Activated gamma-delta T cell treated with Interleukin-2 at 50 U/mL for 16 hours (primary cell): ENCODE measurements at places on chromosomes 6 and 20.

GRCh38 chr20:58998656-58999055, 8.4 kb downstream of the CTSZ start:
- no peak for DNase-seq

DNA sequence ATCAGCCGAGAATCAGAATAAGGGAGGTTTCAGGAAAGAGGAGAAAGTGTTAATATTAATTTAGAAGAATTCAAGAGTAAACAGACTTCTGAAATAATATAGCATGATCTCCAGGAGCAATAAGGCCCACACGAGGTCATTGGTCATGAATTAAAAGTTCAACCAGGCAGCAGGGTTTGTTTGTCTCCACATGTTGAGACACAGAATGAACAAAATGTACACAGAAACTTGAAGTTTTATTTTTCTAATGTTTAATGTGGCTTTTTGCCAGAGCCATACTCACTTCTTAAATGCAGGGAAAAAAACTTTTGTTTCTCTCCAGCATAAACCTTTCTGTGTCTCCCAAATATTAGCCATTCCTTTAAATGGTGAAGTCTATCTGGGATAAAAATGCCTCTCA, 504.5 kb downstream of the HDGFL1 start:
- no peak for DNase-seq

DNA sequence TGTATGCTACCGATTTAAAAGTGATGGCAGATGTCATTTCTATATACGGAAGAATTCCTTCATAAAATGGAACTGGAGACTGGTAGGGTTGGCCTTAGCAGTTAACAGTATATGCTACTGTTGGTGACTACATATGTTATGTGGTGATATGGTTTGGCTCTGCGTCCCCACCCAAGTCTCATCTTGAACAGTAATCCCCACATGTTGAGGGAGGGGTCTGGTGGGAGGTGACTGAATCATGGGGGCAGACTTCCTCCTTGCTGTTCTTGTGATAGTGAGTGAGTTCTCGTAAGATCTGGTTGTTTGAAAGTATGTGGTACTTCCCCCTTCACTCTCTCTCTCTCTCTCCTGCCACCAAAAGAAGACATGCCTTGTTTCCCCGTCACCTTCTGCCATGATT, 29.6 kb downstream of the RGS17 start:
- no peak for DNase-seq

- no peak for DNase-seq
These were observed 54.8 kb downstream of the OPN5 start for GRCh38 chr6:47836639-47837038.

GRCh38 chr6:41965429-41966213, 24.0 kb upstream of the CCND3 start:
- no peak for DNase-seq

DNA sequence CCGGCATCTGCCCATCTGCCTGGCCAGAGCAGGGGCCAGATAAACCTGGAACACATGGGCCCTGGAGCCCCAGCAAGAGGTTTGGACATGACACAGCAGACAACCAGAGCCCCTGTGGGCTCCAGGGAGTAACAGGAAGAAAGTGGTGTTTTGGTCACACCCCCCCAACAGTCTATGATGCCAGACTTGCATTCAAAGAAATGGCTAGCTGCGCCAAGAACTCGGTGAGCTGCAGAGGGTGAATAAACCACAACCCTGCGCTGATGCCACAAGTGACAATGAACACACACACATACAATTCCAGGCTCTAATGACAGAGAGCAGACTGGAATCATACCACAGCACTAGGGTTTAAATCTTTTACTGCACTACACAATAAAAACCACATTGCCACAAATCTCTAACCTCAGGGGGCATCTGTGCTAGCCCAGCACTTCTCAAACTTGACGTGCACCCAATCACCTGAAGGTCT, 34.0 kb downstream of the TRERF1 start:
- peak; percentile 68 for DNase-seq

DNA sequence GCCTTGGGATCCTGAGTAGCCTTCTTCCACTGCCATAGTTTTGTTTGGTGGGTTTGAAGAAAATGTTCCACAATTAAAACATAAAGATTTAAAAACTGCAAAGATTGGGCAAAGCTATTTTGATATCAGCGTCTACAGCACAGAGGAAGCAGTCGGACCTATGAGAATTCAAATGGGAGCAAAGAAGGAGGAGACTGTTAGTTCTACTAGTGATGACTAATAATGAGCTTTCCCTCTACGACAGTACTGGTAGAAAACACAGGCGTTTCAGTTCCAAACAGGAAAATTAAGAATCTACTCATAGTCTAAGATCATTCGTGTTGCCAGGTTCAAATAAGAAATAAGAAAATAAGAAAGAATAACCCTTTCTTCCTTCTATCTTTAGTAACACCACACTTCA, 121.2 kb downstream of the INSM1 start:
- no peak for DNase-seq

DNA sequence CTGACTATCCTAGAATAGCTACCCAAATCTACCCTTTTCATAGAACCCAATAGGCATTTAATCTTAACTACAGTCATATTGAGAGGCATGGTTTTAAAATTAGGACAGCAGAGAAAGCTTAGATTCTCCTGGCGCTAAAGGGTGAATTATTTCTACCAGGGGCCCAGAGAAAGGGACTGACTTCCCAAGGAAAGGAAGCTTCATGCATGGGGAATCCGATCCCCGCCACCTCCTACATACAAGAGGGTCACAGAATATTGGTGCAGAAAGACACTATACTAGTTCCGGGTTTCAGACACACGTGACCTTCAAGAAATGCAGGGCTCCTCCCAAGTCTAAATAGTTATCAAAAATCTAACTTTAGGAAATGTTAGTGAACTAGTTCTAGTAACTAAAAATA, 130.9 kb downstream of the PRKN start:
- DNase-seq: no peak

DNA sequence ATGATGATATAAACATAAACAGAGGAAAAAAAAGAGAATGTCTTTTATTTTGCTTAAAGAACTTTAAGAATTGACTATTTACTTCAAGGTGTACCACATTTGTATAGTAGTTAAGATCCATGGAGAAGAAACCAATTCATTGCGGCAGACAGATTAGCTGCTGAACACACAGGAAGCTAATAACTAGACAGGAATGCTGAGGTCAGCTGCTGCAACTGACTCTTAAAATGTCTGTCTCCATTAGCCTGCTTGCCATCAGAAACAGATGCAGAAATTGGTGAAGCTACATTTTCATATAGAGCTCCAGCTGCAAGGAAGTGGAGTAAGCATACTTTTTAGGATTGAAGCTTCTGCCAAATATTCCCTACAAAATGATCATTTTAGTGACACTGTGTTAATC, 939.5 kb downstream of the EPHA7 start:
- no peak for DNase-seq
